ENCODE measurements at places on chromosomes 12 and 14. TPM values are rescaled to one million over a fixed set of nuclear protein-coding genes. Genes with fewer than 3 reads are reported as not detected.

Gene COCH
- total RNA-seq: 18.8 TPM

Gene SP1
- 29.2 TPM for total RNA-seq

Gene BRMS1L
- 5.2 TPM for total RNA-seq

Gene TAS2R8
- total RNA-seq: not detected

Gene PRH2
- not detected for total RNA-seq

Gene FGF6
- not detected for total RNA-seq

Gene CIROP
- total RNA-seq: not detected

Gene CCDC175
- total RNA-seq: not detected

Gene P2RX2
- not detected for total RNA-seq

Gene TAS2R13
- 0.29 TPM for total RNA-seq
